ENCODE measurements at places on chromosomes 1 and 21.

DNA sequence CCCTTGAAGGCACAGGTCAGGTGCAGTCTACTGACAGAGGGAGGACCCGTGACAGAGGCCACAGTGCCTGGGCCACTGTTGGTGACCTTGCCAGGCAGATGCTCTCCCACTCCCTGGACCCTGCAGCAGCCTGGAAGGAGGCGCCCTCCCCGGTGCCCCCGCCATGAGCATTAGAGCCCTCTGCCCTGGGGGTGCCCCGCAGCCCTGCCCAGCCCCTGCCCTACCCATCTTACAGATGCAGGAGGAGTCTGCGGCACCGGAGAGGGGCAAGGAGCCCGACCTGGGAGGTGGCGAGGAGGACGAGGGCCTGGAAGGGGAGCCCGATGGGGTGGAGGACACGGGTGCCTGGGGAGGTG lies 9.7 kb upstream of the SMIM1 start:
- DNase-seq: no peak

GRCh38 chr1:171256940-171257606 lies 8.8 kb downstream of the FMO1 start:
- peak; percentile 73 for DNase-seq

DNA sequence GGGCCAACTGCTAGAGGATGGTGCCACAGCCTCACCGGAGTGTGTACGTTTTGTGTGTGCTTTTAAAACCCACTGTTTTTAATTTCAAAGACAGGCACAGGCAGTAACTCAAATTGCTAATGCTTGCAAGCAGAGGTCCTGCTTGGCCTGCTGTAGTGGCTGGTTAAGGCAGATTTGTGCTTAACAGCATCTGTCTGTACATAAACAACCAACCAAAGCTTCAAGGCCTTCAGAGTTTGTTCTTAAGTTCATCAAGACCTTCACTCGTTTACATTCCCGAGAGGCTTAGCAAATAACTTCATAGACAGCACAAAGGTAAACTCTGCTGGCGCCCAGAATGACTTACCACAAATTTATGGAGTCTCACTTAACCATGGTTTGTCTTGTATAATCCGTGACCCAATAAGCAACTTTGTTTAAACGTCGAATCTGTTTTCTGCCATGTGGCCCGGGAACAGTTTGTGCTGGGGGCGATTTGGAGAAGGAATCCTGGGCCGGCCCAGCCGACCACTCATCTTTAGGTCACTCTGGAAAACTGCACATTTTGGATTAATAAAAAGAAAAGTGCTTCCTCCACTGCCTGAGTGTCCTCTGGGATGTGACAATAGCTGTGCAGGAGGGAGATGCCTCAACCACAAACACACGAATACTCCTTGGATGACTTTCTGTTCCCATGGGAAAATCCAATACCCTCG lies 58.1 kb downstream of the CAPZB start:
- DNase-seq: peak; percentile 66

GRCh38 chr1:10657088-10657847 lies 139.2 kb downstream of the CASZ1 start:
- DNase-seq: no peak

GRCh38 chr1:6515771-6516170 lies 24.3 kb upstream of the PLEKHG5 start:
- no peak for DNase-seq

DNA sequence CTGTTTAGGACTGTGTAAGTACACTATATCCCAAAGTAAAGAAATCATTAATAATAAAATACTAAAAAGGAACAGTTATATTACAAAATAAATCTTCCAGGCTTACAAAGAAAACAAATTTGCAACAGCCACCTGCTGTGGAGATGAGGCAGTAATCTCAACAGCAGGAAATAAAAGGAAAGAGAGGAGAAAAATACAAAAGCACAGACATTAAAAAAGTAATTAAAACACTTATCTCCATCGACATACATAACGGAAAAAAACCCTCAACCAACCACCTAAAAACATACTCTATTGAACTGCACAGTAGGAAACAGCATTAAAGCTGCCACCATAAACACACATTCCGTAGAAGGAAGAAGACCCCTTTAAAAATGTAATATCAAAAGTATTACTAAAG lies 317.6 kb downstream of the DPYD start:
- DNase-seq: no peak

DNA sequence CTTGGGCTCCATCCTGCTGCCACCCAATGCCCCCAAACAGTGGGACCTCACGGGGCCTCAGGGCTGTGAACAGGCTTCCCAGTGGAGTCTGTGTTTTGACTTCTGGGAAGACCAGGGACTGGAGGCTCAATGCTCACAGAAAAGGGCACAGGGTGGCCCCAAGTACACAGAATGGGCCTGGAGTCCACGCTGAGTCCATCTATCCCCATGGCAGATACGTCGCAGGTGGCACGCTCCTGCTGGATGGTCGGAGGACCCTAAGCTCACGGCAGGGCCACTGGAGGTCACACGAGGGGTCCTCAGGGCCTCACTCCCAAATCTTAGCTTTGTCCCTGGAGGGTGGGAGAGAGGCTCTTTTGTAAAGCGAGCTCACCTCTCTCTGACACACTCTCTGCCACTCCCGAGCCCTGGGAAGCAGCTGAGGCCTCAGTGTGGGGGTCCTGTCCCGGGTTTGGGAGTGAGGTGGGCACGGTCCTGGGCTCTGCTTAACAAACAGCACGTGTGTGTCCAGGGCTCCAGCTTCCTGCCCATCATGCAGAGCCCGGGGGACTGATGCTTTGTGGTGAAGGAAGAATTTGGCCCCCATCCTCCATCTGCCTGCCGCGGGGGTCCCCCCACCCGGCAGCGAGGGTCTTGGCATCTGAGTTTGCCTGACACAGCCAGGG lies 27.2 kb upstream of the TTC34 start:
- no peak for DNase-seq

GRCh38 chr1:156692925-156693847 lies 12.2 kb downstream of the CRABP2 start:
- peak; percentile 74 for DNase-seq

GRCh38 chr1:55333461-55333860 lies 118.3 kb upstream of the USP24 start:
- DNase-seq: no peak

DNA sequence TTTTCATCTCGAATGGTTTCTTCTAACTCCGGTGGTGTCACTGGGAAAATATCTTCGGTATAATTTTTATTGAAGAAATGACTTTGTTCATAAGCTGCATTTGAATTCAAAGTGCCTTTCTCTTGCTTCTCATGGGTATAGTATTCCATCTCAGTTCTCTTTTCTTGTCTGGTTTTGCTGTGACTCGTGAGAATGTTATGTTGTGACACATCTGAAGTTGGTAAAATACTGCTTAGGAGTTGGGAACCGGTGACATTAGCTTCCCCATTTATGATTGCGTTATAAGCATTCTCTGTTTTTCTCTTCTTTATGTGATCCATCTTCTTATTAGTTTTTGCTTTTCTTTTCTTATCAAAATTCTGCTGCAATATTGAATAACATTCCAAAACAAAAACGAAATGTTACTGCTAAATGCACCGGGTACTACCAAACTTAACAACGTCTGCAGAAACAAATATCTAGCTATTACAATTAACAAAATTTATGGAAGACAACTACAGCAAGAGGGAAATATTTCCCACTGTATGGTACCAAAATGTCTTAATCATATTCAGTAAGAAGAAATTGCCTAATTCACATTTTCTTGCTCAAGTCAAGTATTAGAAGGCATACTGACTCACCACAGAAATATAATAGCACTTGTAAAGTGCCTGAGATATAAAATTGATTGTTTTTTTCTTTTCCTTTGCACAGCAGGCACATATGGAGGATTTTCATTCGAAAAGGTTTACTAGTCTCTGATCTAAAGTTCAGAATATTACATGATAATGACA lies 15.5 kb downstream of the LRIF1 start:
- peak; percentile 42 for DNase-seq

- DNase-seq: no peak
These were observed 81.3 kb downstream of the LRRC8D start for GRCh38 chr1:89901957-89902669.

DNA sequence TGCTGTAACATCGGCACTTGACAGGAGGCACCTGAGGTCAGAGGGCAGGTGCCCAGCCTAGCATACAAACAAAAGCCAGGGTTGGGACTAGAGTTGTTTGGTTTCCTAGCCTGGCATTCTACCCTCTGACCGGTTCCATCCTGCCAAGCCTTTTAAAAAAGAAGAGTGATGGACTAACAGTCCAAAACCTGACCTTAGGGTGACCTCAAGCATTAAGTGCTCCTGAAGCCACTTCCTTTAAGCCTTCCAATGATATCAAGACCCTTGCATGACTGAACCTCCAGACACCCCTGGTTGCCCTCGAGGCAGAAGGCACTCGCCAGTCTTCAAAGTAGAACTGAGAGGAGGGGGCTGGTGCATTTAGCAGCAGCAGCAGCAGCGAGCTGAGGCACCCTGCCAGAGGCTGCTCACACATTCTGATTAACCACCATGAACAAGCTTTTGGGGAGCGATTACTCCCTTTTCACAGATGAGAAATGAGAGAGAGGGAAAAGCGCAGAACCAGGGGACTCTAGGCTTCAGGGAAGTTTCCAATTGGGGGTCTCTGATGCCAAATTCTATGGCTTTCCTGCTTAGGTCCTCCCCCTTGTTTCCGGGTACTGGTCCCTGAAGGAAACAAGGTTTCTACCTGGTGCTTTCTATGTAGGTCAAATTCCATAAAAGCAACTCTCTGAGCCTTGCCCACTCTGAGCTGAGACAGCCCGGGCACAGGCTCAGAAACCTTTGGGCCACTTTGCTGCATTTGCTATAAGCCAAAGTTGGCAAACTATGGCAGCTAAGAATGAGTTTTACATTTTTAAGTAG lies 9.2 kb downstream of the SLC2A1 start:
- DNase-seq: peak; percentile 30

DNA sequence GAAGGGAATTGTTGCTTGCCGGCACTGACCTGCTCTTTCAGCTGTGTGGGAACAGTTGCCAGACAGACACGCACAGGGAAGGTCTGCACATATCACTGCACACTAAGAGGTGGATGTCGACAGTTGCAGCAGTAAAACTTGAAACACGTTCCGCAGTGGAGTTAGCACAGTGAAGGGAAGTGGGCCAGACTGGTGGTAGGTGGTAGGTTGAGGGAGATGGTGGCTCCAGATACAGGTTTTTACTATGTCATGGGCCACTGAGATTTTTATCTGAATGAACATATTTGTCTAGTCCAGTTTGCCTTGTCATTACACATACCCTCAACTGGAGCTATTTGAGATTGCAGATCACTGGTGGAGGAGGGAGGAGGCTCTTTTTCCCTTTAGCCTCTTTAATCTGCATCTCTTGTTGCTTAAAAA lies 13.5 kb downstream of the MRPS6 start:
- DNase-seq: no peak

GRCh38 chr1:119159111-119159510 lies 18.7 kb upstream of the WARS2 start:
- peak; percentile 57 for DNase-seq

GRCh38 chr1:232568906-232569553 lies 60.9 kb downstream of the SIPA1L2 start:
- DNase-seq: no peak

Data from fibroblast of skin of right biceps (primary cell).